ENCODE measurements at places on chromosomes 13 and 19.

- no peak for DNase-seq
Measured at GRCh38 chr13:39197647-39198007, 159.4 kb downstream of the NHLRC3 start.

GRCh38 chr13:39767791-39768517, 112.5 kb downstream of the COG6 start:
- DNase-seq = no peak

GRCh38 chr19:50328224-50328872, 829 bp downstream of the KCNC3 start:
- DNase-seq = no peak

- DNase-seq = no peak
Measured at GRCh38 chr13:44726214-44726613, 150.1 kb upstream of the TSC22D1 start.

GRCh38 chr13:68214691-68215415, 984.7 kb upstream of the PCDH9 start:
- no peak for DNase-seq

DNA sequence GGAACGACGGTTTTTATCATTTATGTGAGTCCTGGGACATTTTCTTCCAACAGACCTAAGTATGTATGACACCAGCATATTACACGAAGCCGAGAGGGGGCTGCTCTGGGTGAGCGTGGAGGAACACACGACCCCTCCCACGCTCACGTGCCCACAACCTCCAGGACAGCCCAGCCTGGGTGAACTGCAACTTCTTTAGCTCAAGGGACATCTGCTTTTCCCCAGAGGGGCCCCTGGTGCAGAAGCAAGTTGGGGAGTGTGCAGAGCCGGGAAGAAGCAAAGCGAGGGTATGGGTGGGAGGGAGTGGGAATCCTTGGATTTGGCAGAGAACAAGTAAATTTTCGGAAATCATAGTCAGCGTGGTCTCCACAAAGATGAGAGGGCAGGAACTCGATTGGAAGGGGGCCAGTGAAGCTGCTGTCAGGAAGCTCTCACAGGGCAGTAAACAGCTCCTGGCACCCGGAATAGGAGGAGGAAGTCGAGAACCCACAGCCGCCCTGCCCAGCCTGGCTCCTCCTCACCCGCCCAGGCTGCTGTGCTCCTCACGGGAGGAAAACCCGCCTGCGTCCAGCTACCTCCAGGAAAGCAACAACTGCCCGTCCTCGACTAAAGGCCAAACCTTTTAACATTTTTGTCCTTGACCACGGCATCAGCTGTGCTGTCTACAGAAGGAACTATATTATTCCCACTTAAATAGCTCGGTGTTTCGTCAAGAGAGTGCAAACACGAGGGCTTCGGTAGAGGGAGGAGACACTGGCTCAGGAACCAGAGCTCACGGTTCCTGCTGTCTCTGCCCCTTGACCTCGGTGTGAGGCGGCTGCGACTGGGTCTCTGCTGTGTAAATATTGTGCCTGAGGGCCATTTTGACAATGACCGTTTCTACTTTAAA, 17.2 kb upstream of the CFAP97D2 start:
- DNase-seq = no peak

DNA sequence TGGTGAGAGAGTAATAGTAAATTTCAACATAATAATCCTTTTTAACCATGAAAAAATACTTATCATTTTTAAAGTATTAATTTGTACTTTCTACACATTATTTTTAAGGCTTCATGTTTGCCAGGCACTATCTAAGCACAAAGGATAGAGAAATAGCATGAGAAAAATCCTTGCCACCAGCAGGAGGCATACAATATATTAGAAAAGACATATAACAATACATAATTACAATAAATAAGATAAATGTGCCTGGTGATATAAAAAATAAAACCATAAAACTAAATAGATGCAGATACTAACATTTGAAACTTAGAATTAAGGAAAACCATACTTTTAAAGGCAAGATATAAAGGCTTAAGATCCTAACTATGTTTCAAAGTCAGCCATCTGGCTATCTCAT, 1256.4 kb downstream of the DIAPH3 start:
- DNase-seq = no peak

DNA sequence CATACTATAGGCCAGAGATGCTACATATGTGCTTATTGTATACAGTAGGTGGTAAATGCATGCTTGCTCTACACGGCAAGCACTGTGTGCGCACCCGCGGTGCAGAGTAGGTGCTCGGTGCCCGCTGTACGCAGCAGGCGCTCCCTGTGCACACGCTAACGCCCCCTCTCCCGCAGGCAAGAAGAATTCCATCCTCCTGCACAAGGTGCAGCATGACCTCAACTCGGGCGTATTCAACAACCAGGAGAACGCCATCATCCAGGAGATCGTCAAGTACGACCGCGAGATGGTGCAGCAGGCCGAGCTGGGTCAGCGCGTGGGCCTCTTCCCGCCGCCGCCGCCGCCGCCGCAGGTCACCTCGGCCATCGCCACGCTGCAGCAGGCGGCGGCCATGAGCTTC, 17.7 kb downstream of the POLRMT start:
- DNase-seq = no peak

GRCh38 chr19:4425537-4425936, 23.1 kb downstream of the CHAF1A start:
- no peak for DNase-seq

- no peak for DNase-seq
Measured at GRCh38 chr19:7226739-7227138, 67.5 kb downstream of the INSR start.

GRCh38 chr19:3980353-3981251, 4.7 kb downstream of the EEF2 start:
- DNase-seq = no peak

GRCh38 chr13:110305949-110306339, 1.0 kb downstream of the COL4A1 start:
- DNase-seq = no peak

DNA sequence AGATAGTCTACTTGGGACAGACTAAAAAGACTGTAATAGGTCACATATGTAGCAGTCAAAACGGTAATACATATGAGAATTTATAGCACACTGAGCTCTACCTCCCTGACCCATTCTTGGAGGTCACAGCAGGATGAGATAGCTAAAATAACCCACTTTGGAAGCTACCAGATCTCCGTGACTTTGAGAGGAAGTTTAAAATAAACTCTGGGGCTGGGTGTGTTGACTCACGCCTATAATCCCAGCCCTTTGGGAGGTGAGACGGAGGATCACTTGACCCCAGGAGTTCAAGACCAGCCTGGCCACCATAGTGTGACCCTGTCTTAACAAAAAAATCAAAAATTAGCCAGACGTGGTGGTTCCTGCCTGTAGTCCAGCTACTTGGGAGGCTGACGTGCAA, 45.3 kb downstream of the DHRS12 start:
- no peak for DNase-seq

DNA sequence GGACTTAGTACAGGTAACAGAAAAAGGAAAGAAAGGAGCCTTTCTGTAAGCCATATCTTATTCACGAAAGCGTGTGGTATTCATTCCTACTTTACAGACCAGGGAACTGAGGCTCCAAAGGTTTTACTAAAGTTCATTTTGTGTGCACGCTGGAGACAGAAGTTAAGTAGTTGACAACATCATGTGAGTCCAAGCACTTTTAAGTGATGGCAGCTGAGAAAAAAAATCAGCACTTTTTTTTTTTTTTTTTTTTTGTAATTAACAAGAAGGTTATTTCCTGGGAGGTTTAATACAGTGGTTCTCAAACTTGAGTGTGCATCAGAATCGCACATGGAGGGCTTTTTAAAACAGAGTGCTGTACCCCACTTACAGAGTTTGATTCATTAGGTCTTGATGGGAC, 2.0 kb downstream of the DNAJC3 start:
- no peak for DNase-seq

GRCh38 chr13:72284791-72285190, 417.8 kb upstream of the DACH1 start:
- DNase-seq = no peak

GRCh38 chr19:29667901-29668341, 2.7 kb downstream of the PLEKHF1 start:
- DNase-seq = peak; percentile 40

DNA sequence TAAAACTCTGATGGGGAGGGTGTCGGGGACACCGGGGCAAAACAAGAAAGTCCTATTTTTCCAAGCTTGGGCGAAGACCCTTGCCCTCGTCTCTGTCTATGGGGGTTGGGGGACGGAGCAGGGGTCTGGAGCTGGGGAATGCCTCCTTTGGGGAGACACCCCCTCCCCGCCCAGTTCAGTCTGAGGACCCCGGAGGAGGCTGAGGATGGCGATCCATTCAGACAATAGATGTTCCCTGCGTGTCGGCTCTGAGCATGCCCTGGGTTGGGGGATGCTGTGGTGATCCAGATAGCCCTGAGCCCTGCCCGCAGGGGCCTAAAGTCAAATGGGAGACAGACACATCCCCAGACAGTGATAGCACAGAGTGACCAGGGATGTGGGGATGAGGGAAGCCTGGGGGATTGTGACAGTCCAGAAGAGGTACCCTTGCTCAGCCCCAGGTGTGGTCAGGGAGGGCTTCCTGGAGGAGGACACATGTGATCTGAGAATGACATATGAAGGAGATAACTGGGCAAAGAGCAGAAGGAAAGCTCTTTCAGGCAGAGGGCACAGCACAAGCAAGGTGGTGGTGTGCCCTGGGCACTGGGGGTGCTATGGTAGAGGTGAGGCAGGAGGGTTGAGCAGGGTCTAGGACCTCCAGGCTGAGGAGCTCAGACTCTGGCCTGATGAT, 9.1 kb downstream of the LRFN3 start:
- DNase-seq = no peak

- no peak for DNase-seq
Measured at GRCh38 chr13:106755542-106755941, 187.6 kb upstream of the ARGLU1 start.

- no peak for DNase-seq
Measured at GRCh38 chr13:103062079-103062478, 4.1 kb downstream of the SLC10A2 start.

DNA sequence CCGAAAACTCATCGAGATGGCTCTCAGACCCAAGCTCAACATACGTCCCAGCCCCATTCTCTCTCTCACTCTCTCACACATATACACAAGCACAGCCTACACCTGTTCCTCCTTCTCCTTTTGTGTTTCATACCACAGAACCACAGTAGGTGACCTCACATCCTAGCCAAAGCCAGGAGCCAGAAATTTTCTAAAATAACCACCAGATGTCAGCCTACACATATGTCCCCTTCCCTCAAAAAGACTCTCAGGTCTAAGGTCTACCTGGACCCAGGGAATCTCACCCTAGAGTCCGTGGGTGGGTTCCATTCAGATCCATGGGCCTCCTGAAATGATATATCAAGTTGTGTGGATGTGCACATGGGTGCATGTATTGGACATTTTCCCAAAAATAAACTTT, 104.2 kb upstream of the IPO5 start:
- no peak for DNase-seq

GRCh38 chr13:92459306-92459705, 767.3 kb upstream of the GPC6 start:
- DNase-seq = no peak

DNA sequence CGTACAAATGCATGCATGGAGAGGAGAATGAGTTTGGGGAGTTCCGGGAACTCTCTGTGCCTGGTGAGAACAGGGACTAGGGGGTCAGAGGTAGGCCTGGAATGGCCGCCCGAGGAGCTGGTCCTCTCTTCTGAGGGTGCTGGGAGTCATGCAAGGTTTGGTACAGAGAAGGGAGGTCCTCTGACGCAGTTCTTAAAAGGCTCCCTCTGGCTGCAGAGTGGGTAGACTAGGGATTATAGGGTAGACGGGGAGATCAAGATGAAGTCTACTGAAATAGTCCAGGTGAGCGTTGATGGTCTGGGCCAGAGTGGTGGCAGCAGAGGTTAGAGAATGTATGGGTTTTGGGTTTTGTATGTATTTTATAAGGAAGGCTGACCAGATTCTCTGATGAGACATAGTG, 796 bp downstream of the ZNF304 start:
- no peak for DNase-seq

GRCh38 chr13:50153401-50153800, 138.2 kb downstream of the KCNRG start:
- no peak for DNase-seq

GRCh38 chr13:98515818-98516465, 61.0 kb downstream of the STK24 start:
- no peak for DNase-seq

DNA sequence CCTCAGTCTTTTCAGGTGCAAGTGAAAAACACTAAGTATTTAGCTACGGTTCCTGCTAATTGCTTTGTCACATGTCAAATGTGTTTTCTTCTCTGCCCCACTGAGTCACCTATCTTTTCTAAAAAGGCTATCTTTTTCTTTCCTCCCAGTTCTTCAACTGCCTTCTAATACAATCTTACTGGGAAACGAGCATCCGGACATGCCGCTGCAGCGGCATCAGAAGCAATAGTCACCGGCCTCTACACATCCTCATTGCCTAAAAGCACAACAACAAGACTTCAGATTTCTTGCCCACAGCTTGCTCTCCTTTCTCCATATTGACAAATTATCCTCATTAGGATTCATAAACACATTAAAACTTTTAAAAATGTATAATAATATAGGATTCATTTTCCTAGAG, 1.2 kb downstream of the PCDH9 start:
- no peak for DNase-seq

DNA sequence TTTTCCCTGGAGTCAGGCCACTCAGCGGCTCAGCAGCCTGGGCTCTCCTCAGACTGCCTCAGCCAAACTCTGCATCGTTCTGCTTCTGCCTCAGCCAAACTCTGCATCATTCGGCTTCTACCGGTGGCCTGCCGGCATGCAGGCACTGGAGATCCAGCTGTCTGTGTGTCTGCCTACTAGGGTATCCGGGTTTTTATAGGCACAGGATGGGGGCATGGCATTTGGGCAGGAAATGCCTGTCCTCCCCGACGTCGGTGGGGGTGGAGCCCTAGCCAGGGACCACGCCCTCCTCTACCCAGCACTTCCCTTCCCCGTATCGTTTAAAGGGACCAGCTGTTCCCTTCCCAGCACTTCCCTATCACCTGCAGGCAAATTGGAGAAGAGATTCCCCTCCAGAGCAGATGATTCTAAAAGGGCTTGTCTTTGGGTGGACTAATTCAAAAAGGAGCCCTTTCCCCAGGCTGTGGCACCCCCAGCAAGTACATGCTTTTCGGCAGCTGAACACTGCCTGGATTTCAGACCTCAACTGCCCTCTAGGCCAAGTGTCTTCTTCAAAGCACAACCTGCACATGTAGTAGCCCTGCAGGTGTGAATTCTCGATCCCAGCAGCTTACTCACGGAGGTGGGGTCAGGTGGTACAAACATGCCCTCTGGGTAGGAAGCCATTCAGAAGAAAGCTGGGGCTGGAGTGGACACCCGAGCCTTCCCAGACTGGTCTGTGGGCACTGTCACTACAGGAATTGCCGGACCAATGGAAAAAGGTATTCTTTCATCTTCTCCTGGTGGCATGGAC, 25.4 kb upstream of the GPR12 start:
- DNase-seq = peak; percentile 19

GRCh38 chr19:47021536-47022139, 2.0 kb downstream of the NPAS1 start:
- no peak for DNase-seq

GRCh38 chr13:111239764-111240670, 80.4 kb upstream of the TEX29 start:
- DNase-seq = no peak

DNA sequence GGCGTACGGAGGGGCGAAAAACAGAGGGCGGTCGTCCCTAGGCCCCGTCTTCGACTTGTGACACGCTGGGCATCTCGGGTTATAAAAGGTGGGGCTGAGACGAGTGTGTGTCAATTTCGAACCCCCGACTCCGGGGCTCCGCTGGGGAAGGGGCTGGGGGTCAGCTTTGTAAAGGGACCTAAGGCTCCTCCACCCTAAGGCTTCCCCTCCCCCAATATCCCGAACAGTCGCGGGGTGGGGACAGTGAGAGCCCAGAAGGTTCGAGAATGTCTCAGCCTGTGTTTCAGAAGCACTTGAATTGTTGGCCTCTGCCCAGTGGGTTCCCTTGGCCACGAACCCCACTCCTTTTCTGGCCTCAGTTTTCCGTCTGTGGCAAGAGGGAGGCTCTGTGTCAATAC, 450 bp downstream of the SELENOW start:
- no peak for DNase-seq
